Renal pelvis (tissue), 12 donors: ENCODE measurements at places on chromosomes 2 and 18.

DNA sequence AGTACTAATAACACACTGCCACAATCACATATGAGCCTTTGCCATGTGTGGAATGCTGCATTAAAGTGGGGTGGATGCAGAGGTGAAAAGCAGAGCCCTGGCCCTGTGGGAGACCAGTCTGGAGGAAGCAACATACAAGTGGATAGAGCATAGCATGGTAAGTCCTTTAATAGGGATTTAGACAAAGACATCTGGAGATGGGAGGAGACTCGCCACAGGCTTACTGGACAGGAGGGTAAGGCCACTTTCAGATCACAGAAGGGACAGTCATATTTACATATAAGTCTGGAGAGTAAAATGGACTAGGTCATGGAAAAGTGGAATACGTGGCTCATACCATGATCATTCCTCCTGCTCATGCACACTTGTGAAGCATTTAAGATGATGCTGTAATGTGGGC is 84.3 kb downstream of the PPP1R1C start:
- no peak for DNase-seq

- peak; percentile 16 for DNase-seq
Observed at GRCh38 chr2:136347981-136348380, 230.0 kb upstream of the CXCR4 start.

- no peak for DNase-seq
Observed at GRCh38 chr2:67446491-67446911, 49.4 kb downstream of the ETAA1 start.

- DNase-seq = no peak
Observed at GRCh38 chr2:188852772-188853171, 121.4 kb upstream of the COL3A1 start.

- DNase-seq = no peak
Observed at GRCh38 chr2:86069091-86069685, 36.5 kb downstream of the POLR1A start.

GRCh38 chr2:168494190-168494711 is 38.2 kb downstream of the CERS6 start:
- DNase-seq = no peak

GRCh38 chr2:171173087-171173486 is 12.4 kb upstream of the TLK1 start:
- no peak for DNase-seq

- no peak for DNase-seq
Observed at GRCh38 chr2:46386763-46387162, 89.6 kb downstream of the EPAS1 start.

- no peak for DNase-seq
Observed at GRCh38 chr18:70197844-70198243, 7.6 kb downstream of the RTTN start.

DNA sequence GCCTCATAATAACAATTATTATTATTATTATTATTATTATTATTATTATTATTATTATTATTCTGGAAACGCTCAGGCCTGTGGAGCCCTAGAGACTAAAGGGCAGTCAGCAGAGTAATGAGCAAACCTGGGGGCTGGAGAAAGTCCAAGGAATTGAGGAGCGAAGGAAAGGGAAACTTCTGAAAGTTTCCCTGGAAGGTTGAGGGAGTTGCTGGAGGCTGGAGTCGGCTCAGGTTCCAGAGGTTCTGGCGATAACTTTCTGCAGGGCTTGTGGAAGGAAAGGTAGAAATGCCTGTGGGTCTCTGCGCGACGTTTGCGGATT is 9.2 kb downstream of the POU3F3 start:
- DNase-seq = no peak

- peak; percentile 91 for DNase-seq
Observed at GRCh38 chr2:158457826-158458616, 1.3 kb downstream of the PKP4 start.

DNA sequence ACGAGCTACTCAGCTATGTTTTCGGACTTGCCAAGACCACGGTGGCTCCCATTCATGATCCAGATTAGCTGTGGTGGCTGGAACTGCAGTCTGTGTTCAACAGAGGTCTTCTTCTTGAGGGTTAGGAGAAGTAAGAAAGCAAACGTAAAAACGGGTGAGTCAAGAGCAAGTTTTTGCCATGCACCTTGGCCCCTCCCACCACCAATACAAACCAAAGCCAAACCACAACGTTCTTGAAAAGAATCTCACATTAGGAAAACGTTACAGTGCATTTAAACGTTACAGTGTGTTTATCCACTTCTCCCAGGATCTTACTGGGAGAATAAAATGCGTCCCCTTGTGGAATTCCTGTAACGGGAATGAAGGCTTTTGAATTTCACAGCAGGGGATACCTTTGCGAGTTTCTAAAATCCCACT is 725 bp downstream of the FBXO48 start:
- no peak for DNase-seq

DNA sequence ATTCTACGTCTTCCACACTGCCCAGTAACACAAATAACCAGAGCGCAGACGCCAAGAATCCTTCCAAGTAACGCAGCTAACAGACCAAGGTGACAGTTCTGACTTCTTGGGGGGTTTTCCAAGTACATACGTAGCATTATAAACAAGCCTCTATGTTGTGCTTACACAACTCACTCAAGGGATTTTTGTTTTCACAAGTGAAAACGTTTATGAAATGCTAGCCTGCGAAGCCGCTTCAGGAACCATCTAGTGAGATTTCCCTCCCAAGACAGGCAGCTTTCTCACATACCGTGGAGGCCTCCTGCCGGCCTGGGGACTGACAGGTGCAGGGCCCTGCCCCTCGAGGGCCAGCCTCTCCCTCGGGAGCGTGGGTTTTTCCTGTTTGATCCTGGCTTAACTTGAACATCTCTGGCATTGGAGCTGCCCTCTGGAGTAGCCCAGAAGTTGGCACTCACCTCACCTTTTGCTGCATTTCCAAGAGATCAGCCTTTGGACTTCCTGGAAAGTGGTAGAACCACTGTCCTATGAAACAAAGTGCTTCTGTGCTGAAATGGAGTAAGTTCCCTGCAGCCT is 151.1 kb downstream of the MBP start:
- DNase-seq = no peak

- no peak for DNase-seq
Observed at GRCh38 chr2:37985333-37985732, 60.2 kb downstream of the RMDN2 start.

GRCh38 chr18:45103319-45104048 is 422.8 kb downstream of the SETBP1 start:
- DNase-seq = no peak

DNA sequence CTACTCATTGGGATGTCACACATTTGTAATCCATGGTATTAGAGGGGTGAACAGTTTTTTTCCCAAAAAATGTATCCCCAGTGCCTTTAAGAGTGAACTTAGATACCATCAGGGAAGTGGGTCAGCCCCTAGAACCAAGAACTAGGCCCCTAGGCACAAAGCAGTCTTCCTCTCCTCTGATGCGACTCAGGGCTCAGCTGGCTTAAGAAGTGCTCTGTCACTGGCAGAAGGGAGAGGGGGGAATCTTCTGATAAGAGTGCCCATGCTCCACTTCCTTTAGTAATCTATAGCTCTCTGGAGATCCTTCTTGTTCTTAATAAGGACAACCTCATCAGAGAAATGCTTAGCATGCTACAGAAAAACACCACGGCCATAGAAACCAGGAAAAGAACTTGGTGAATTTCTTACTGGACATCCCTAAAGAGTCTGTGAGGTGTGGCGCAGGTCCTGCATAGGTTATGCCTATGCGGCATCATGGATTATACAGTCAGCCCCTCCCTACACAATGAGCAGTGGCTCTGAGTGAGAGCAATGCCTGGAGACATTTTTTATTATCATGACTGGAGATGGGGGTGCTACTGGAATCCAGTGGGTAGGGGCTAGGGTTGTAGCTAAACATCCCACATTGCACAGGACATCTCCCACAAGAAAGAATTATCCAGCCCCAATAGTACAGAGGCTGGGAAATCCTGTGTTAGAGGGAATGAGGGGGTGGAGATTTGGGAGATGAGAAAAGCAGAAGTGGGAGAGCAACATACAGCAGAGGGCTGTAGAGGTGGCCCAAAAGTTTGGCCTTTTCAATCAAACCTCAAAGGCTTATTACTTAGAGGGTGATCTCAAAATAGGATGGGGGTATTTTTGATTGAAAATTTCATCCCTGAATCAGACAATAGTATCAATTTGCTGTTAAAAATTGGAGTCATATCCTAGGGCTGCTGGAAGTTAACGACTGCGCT is 21.7 kb upstream of the ZNF385B start:
- no peak for DNase-seq

DNA sequence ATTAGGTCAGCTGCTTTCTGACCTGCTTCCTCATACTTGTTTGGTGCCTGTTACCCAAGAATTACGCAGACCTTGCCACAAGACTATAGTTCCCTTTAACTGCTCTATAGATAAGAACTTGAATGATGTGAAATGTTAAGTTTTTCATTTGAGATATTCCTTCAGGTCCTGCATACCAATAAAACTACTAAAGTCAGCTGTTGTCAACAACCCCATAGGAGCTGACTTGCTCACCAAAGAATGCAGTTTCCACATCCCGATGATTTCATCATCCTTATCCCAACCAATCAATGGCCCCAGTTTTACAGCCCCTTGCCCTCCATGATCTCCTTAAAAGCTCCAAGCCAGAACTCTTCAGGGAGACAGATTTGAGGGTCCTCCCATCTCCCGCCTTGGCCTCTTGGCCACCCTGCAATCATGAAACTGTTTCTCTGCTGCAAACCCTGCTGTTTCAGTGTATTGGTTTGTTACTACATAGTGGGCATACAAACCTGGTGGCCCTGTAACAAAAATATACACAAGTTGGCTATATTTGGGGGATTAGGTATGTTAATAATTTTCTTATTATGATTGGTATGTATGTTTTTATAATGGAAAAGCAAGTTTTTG is 396.3 kb upstream of the CHST9 start:
- DNase-seq = no peak

DNA sequence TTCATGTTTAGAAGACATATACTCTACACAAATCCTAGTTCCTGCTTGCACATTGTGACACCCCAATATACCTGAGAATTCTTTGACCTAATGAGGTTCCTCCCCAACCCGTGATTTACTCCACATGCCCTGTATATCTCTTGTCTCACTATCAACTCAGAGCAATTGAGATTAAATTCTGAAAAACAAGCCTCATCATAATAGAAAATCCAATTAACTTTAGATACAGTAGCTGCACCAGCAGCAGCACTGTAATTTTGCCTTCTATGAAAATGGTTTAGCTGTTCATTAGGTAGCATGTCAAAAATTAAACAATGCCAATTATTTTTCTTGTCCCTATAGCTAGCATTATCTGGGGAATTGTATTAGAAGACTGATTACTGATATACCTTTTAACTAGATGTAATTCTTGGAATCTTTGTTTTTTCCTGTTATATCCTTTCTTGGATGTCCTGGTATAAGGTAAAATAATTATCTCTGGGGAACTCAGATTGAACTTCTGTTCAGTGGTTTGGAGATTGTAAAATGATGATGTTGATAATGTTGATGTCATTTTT is 218.9 kb upstream of the TANK start:
- DNase-seq = no peak

GRCh38 chr2:163066085-163066484 is 227.5 kb upstream of the KCNH7 start:
- DNase-seq = no peak

GRCh38 chr2:225841314-225841713 is 441.8 kb downstream of the NYAP2 start:
- no peak for DNase-seq

DNA sequence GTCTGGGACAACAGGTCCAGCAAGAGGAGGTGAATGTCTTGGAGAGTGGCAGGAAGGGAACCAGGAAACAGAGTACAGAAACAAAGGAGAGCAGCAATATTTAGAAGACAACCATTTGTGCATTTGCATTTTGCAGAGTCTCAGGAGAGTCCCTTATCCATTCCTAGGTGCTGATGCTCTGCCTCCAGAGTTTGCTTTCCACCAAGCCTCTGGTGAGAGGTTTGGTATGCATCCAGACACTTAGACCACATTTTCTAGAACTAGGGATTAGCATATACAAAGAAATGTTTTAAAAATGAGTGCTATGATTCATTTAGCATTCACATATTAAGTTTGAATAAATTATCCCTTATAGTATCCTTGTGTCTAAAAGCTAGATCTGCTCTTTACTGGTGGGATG is 18.5 kb upstream of the LRATD1 start:
- no peak for DNase-seq

- DNase-seq = no peak
Observed at GRCh38 chr2:239939736-239940483, 85.2 kb downstream of the NDUFA10 start.

DNA sequence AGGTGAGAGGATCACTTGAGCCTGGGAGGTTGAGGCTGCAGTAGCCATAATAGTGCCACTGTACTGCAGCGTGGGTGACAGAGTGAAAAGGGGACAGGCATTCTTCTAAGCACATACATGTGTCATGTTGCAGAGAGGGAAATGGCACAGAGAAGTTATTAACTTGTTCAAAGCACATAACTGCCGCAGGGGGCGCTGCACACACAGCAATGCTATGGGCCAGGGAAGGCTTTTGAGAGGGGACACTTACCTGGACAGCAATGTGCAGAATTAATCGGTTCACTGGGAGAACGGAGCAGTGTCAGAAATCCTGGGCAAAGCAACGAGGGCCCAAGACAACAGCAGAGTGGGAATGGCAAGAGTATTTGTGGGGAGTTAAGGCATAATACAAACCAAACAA is 2.4 kb downstream of the SCYGR8 start:
- DNase-seq = no peak

- DNase-seq = no peak
Observed at GRCh38 chr18:13546638-13547037, 179.7 kb downstream of the FAM210A start.

DNA sequence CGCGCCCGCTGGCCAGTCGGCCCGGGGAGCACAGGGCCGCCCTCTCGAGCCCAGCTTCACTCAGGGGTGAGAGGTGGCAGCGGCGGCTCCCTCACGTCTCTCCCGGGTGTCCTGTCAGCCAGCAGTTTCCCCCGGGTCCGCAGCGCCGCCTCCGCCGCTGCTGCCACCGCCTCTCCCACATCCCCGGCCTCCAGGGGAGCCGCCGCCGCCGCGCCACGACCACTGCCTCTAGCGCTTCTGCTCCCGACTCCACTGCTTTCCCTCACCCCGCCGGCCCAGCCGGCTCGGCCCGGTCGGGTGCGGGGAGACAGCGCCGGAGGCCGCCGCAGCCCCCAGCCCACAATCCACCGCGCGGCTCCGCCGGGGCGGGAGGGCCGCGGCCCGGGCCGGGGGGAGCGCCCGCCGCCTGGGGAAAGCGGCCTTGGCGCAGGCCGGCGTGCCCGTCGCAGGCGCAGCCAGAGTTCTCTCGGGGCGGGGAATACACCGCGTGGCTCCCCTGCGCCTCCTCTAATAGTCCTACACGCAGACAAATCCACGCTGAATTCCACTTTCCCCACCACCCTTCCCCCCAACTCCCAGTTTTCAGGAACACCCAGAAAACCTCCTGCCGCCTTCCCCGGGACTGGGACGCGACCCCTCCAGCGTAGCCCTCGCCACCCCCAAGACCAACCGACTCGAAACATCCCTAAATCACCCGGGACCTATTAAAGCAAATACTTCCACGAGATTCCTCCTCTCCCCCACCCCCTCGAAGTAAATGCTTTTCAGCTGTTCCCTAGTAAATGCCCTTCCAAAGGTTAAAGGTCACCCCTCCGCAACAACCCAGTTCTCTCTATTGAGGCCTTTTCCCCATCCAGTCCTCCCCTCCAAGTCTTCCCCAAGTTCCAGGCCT is at the start of gene VPS54:
VPS54 (minus strand) TSS at position 346 of the 892 bp plus-strand sequence. CDS start 35,429 bp downstream, outside the sequence.
- DNase-seq = peak; percentile 60

- DNase-seq = no peak
Observed at GRCh38 chr2:43941966-43942365, 53.8 kb downstream of the LRPPRC start.
